NCI-H1105 treated with DMSO at 0.1 percent for 48 hours (cell line): ENCODE measurements at places on chromosomes 16 and 17.

- DNase-seq, result no peak
Observed at GRCh38 chr16:88651989-88652761, 1.3 kb upstream of the CYBA start.

GRCh38 chr16:88842806-88843205 lies 13.9 kb downstream of the GALNS start:
- no peak for DNase-seq

DNA sequence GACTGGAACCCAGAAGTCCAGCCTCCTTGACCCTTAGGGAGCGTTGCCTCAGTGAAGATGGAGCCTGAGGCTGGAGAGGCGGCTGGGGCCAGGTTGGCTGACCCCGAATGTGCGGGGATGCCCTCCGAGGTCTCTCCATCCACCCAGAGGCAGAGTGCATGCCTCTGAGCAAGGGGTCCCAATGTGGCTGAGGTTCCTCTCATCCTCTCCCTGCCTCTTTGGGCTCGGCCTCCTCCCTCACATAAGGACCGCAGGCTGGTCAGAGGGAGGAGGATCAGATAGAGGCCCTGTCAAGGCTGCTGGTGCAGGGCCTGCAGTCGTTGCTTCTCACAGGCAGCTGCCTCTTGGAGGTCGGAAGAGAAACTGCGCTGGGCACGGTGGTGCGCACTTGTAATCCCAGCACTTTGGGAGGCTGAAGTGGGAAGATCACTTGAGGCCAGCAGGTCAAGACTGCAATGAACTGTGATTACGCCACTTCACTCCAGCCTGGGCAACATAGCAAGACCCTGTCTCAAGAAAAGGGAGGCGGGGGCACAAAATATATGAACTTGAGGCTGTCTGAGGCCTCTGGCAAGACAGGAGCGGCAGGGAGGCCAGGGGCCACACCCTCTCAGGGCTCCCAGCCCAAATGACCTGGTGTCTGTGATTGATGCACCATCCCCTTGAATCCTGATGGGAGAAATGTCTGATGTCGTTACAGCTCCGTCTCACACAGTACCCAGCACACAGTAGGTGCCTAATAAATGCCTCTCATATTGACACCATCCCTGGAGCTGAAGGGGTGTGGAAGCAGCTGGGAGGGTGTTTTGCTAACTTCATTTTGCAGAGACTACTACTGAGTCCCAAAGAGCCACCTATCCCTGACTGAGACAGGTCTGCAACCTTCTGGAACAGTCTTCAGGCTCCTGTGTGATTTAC lies 220.1 kb upstream of the GSE1 start:
- DNase-seq, result no peak

GRCh38 chr17:50871364-50871763 lies 5.2 kb upstream of the TOB1 start:
- no peak for DNase-seq

DNA sequence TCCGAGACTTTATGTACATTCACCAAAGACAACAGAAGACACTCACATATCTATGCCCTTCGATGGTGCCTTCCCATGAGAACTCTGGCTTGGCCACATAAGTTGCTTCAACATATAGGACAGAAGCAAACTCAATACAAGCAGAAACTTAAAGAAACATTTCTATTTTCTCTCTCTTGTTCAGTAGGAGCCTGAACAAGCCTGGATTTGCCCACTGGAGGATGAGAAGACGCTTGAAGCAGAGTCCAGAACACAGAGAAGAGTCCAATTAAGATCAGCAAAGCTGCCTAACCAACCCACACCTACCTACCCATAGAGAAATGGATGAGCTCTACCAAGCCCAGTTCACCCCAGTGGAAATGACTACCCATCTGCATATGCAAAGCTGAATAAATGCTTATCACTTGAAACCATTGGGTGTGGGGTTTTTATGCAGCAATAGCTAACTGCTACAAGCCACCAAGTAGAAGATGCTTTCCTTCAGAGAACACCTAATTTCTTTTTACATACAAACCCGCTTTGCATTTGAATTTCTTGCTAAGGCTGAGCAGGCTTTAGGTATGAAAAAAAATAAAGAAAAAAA lies 337.9 kb upstream of the DYNLRB2 start:
- DNase-seq, result no peak

- DNase-seq, result no peak
Observed at GRCh38 chr17:69048634-69049033, 12.1 kb downstream of the ABCA9 start.

- DNase-seq, result peak; percentile 76
Observed at GRCh38 chr17:64773836-64774761, 112.0 kb upstream of the SMURF2 start.

GRCh38 chr17:65409381-65409780 lies 152.1 kb downstream of the AXIN2 start:
- DNase-seq, result no peak

- no peak for DNase-seq
Observed at GRCh38 chr17:50642722-50643656, 8.3 kb downstream of the ABCC3 start.

DNA sequence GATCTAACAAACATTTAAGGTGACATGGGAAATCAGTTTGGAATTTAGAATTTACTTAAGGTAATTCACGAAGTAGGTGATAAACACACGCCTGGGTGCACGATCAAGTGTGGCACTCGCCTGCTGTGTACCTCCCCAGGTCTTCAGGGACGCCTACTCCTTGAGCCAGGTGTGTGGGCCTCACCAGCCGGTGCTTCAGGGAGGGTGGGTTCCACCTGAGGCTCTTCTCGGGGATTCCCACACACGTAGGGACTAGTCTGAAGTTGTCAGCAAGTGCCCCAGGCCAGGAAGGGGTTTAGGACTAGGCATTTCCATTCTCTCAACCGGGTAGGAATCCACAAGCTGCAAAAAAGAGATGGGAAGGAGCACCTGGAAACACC lies 9.8 kb upstream of the NAT9 start:
- no peak for DNase-seq

- DNase-seq, result no peak
Observed at GRCh38 chr16:81608523-81609209, 164.1 kb downstream of the CMIP start.

DNA sequence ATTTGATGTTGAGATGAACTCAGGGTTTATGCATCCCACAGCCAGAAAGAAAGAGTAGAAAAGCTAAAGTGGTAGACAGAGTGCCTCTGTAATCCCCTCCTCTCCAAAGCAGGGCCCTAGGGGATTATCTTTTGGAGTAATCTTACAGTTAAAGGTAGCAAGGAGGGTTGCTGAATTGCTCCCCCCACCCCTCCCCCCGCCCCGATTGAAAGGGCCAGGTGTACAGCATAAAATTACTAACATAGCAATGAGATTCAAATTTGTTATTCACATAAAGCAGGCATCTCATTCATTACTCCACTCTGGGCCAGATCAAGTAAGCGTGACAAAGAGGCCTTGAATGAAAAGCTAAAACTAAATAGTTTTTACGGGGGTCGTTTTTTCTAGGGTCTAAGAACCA lies 72.7 kb downstream of the STH start:
- DNase-seq, result peak; percentile 23

GRCh38 chr17:72683506-72684404 lies 408.7 kb downstream of the SLC39A11 start:
- DNase-seq, result no peak

GRCh38 chr17:19305256-19305655 lies 57.3 kb downstream of the B9D1 start:
- DNase-seq, result no peak
